ENCODE measurements at places on chromosomes 3 and 15.

GRCh38 chr15:71752604-71753289 is 57.6 kb upstream of the NR2E3 start:
- no peak for DNase-seq

GRCh38 chr3:168926426-168926825 is 737.1 kb downstream of the MECOM start:
- DNase-seq = no peak

- DNase-seq = no peak
Measured at GRCh38 chr3:110459021-110459420, 612.6 kb upstream of the NECTIN3 start.

DNA sequence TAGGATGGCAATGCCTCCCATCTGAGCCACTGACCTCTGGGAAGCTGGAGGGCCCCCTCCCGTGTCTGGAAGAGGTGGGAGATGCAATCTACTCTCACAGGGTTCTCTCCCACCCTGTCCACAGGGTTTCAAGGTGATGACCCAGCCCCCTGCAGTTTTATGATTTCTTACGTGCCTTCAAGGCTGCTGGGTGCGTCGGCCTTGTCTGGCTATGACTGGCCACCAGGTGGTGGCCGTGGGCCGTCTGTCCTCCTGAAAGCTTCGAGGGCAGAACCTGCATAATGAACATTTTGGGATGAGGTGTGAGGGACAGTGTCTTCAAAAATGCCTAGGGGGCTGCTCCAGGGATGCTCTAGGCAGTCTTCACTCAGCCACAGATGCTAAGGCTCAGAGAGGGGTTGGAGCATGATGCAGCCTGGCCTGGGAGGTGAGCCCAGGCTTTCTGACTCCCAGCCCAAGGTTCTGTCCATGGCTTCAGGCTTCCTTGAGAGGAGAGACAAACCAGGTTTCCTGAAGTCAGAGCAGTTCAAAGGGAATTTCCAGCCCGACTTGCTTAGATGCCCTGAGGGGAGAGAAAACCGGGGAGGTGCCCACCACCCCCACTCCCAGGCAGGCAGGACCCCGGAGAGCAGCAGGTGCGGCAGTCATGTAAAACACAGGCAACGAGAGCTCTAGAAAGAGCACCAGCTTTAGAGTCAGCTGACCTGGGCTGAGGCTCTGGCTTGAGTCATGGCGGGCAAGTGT is 18.7 kb downstream of the ISG20 start:
- no peak for DNase-seq

DNA sequence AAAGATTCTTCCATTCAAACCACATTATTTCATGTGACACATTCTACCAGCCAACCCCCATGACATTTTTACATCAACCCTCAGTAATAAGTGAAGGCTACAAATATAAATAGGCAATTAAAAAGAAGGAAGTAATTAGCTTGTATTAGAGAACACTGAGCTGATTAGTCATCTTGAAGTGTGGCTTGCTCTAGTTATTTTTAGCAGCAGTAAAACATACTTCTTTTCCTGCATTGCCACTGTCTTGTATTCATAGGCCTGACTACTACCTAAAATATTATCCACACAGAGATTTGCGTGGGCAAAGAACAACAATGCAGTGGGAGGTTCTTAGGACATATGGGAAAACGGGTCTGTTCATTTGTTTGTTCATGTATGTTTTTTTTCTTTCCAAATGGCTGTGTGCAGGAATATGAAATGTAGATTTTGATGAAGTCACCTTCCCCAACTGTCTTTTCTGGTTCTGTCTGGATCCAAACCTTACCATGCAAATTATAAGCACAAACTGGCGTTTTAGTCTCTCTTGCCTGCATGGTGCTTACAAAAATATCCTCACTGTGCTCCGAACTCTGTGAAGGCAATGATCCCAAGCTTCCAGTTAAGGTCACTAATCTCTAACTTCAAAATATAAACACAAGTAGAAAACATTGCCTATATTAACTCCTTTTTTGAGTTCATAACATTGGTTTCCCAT is 31.5 kb upstream of the TM4SF4 start:
- DNase-seq = no peak

Data from activated CD4-positive, alpha-beta T cell treated with anti-CD3 and anti-CD28 coated beads, Interleukin-2, amount 50 U/mL, for 1 hour (primary cell).